Posterior vena cava (tissue), 2 donors: ENCODE measurements at places on chromosomes 6 and 20. TPM values are rescaled to one million over a fixed set of nuclear protein-coding genes. Genes with fewer than 3 reads are reported as not detected.

ASIP gene
- total RNA-seq = not detected

LYRM4 gene
- 23.9 TPM for total RNA-seq

GTSF1L gene
- total RNA-seq = not detected

PGC gene
- total RNA-seq = not detected

DNA sequence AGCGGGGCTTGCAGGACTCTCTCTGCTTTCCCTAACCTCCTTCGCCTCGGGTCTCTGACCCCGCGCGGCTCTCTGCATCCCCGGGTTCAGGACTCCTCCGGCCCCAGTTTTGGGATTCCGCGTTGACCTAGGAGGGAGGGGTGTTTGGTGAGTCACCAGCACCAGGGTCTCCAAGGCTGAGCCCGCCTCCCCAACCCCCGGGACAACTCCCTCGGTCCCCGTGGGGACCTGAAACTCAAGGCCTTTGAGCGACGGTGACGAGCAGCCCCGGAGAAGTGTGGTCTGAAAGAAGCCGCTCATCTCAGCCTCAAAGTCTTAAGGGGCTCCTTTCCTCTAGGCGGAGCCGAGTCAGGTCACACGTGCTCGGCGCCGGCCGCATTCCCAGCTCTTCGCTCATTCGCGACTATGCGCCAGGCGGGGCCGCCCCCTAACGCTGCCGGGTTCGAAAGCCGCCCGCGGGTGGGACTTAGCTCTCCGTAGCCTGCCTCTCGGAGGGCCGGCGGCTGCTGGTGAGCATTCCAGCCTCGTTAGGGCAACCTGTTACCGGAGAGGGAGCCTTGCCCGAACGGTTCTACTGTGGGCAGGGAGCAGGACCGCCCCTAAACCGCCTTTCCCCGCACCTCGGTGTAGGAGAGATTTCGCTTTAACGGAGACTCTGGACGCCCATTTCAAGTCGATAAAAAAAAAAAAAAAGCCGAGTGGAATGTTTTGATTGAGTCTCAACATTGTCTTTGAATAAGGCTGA is 3.0 kb upstream of the PRDM13 start:
- DNase-seq = no peak

GRCh38 chr6:149032599-149033405 is 284.7 kb upstream of the TAB2 start:
- no peak for DNase-seq

GRCh38 chr6:37160922-37161778 is 8.8 kb upstream of the PIM1 start:
- DNase-seq = no peak

DNA sequence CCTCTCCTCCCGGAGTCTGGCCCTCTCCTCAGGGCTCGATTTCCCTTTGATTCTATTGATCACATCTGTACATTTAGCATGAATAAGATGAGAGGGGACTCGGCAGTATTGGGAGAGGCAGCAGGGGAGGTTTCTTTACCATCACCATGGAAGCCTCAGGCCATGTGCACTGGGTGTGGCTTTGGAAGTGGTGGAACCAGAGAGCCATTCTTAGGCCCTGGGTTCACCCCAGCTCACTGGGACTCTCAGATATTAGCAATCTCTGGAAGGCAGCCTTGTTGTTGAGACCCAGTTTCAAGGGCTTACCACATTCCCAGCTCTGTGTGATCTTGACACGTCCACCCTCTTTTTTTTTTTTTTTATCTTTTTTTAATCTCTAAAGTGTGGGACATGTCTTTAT is 195.9 kb upstream of the PROKR2 start:
- no peak for DNase-seq

- no peak for DNase-seq
Measured at GRCh38 chr6:76057469-76057868, 15.0 kb downstream of the IMPG1 start.

DNA sequence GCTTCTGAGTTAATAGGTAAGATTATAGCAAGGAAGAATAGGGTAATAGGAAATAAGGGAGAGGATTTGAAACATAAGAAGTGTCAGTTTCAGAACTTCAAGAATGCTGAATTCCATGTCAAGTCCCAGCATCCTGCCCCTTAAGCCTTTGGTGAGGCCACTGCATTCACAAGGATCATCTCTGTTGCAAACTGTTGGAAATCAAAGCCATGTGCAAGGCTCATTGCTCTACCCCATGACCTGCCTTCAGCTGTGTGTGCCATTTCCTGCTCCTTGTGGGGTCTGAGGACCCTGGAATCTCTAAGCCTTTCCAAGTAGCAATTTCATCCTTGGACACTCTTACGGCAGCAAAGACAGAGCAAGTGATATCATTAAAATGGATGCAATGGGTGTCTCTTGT is 203.0 kb downstream of the CDC5L start:
- no peak for DNase-seq

DNA sequence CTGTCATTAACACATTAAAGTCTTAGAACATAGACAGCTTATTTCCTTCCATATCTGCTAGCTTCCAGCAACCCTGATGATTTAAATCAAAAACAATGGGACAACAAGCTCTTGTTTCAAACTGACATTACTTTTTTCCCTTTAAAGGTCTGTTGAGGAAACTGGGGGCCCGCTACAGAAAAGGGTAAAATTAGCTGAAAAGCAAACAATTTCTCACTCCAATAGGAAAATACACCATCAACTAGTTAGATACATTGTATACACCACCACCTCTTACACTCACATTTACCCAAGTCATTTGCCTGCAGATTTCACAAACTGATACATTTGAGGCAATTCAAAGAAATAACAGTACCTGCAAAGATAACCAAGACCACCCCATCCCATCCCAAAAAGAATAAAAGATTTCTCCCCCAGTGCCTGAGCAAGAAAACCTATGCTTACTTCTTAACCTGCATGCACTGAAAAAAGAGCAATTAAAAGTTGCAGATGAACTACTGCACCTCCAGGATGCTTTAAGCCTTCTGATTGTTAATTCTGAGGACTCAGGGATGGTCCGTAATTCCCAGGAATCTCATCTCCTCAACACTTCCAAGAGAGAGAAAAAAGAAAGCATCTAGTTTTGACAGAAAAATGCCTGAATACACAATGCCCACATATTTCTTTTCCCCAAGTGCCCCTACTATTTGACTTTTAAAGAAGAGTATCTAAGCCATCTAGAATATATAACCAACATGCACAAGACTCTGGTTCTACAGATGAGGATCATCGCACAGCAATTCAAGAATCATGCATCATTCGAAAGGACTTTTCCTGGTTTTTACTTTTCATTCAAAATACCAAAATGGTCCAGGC is 5.6 kb downstream of the ZMYND8 start:
- no peak for DNase-seq

- no peak for DNase-seq
Measured at GRCh38 chr6:135722679-135723078, 128.8 kb upstream of the PDE7B start.

DNA sequence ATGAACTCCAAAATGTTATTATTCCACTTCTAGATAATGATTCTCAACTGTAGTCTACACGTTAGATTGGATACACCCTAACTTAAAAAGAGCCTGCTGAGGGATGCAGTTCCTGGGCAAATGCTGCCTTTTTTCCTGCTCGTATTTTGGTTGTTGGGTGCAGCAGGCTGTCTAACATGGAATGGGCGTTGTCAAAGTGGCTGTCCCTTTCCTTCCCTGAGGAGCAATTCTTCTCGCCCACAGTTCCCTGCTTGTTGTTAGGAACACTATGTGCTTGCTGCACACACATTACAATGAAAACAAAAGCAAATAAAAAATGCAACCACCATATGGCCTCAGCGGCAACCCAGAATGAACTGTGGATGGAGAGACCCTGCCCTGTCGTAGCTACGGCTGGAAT is 1.7 kb upstream of the ADGRF5 start:
- no peak for DNase-seq

GRCh38 chr20:62372042-62372993 is 5.2 kb upstream of the LAMA5 start:
- DNase-seq = no peak
